ENCODE measurements at places on chromosomes 11 and 22. TPM values are rescaled to one million over a fixed set of nuclear protein-coding genes. Genes with fewer than 3 reads are reported as not detected.

DNA sequence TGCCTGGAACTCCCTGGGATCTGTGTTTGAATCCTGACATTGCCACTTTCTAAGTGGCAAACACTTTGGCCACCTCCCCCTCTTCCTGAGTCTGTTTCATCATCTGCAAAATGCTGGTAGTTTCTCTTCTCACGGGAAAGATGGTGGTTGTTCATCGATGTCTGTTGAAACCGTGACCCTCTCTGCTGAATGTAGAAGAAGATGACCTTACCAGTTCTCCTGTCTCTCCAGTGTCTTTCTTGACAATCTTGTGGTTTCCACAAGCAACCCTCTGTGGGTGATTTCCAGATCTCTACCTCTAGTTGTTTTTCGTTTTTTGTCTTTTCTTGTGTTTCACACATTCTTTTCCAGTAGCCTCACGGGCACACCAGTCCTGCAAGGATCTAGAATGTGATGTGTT, 27.5 kb downstream of the ZBTB16 start:
- DNase-seq, result no peak

DNA sequence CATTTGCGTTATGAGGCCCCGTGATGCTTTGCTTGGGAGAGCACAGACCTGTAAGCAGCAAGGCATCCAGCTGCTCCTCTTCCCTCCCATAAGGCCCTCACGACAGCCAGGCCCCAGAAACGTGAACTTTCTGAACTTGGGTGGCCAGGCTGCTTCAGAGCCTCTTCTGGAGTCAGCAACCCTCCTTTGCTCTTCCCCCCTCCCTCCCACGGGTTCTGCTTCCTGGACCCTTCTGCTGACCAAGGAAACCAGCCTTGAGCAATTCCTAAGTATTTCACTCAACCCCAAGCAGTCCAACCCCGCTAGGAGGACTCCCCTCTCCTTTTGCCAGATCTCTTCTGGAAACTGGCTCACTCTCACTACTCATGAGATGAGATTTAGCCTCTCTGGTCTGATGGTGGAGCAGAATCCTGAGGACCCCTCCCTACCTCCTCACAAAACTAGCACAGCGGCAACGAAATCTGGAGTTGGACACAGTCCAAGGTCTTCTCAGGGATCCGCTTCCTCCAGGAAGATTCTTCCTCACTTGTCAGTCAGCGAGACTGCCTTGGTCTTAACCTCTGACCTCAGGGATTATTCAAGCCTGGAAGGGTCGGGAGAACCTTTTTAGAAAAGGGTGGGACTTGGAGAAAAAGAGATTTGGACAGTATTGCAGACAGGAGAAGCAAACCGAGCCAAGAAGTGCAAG, 86.2 kb downstream of the UBASH3B start:
- no peak for DNase-seq

GRCh38 chr22:42625416-42625815, 10.7 kb upstream of the POLDIP3 start:
- DNase-seq, result no peak

DNA sequence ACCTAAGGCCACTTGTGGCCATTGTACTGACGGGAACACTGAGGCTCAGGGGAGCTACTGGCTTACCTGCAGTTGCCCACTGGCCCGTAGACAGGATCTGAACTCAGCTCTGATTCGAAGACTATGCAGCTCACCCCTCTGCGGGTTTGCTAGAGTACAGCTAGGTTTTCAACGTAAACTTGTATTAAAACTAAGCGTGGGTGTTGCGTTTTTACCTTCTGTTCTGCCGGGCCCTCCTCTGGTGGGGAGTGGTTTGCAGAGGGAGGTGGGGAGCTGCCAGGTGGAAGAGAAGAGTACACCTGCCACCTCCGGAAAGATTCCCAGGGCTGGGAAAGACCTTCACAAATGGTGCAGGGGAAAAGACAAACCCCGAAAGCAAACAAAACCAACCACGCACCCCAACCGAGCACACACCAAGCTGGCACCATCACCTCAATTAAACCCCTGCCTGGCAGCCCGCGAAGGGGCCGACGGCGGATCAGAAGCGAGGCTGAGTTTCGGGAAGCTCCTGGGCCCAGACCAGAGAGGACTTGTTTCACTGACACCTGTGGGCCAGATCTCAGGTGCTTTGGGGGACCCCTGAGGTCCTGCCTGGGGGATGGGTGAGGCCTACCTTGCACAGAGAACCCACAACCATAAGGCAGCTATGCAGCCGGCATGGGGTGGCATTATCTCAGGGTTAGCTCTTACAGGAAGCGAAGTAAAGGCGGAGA, 37.7 kb downstream of the SHISAL1 start:
- no peak for DNase-seq

- DNase-seq, result no peak
Measured at GRCh38 chr22:25845985-25846745, 104.2 kb downstream of the MYO18B start.

GRCh38 chr11:118442301-118442700, 6.0 kb downstream of the KMT2A start:
- DNase-seq, result no peak

The OR52I2 gene
- not detected for total RNA-seq

Data from mesothelial cell of epicardium (in vitro differentiated cells).